ENCODE measurements at places on chromosomes 5 and 9.

- DNase-seq = no peak
These were observed 8.8 kb downstream of the LHFPL2 start for GRCh38 chr5:78639791-78640190.

- no peak for DNase-seq
These were observed 138.1 kb downstream of the TSSK1B start for GRCh38 chr5:113296676-113297075.

- DNase-seq = no peak
These were observed 1.2 kb upstream of the BTF3 start for GRCh38 chr5:73496984-73497457.

- DNase-seq = no peak
These were observed 24.7 kb downstream of the PSIP1 start for GRCh38 chr9:15485836-15486666.

- no peak for DNase-seq
These were observed 29.0 kb upstream of the SSBP2 start for GRCh38 chr5:81779916-81780266.

GRCh38 chr5:372556-372995 is 51.1 kb downstream of the AHRR start:
- no peak for DNase-seq

DNA sequence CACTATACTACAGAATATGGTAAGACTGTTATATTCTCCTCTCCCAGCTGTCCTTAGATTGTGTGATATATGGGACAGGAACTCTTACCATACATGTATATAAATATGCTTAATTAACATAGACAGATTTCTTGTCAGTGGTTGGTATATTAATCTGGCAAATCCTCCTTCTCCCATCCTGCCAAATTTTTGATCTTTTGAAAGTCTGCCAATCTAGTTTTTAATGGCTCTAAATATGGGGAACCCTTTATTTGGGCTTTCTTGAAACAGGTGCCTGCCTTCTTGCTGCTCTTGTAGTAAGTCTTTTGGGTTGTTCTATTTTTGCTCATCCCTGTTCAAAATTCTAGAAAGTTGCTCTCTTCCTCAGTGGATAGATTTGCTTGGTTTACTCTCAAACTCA is 63.5 kb downstream of the SPATA31D1 start:
- DNase-seq = no peak

DNA sequence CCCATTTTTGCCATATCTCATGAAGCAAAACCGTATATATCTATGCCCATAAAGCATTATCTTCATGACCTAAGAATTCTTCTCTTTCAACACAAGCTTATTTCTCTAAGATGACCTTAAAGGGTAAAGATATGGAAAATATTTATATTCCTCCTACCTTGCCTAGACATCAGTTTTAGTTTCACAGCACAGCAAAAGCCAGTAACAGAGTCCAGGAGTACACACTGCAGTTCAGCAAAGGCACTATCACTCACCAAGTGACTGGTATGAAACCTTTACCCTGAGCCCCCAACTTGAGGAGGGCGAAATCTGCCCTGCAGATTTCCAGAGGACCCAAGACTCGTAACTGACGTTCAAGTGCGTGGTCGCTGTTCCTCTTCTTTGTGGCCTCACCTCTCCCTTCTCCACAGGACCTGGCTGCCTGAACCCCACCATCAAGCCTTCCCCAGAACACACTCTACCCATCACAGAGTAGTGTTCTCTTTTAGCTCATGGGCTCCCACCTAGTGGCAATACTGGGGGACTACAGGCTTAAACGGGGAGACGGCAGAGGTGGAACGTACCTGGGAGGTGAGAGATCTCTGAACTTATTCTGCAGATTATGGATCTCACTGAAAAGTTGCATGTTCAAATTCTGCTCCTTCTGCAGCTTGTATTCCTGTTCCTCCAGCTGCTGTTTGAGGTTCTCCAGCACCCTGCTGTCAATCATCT is 141.0 kb downstream of the CDK5RAP2 start:
- DNase-seq = no peak

DNA sequence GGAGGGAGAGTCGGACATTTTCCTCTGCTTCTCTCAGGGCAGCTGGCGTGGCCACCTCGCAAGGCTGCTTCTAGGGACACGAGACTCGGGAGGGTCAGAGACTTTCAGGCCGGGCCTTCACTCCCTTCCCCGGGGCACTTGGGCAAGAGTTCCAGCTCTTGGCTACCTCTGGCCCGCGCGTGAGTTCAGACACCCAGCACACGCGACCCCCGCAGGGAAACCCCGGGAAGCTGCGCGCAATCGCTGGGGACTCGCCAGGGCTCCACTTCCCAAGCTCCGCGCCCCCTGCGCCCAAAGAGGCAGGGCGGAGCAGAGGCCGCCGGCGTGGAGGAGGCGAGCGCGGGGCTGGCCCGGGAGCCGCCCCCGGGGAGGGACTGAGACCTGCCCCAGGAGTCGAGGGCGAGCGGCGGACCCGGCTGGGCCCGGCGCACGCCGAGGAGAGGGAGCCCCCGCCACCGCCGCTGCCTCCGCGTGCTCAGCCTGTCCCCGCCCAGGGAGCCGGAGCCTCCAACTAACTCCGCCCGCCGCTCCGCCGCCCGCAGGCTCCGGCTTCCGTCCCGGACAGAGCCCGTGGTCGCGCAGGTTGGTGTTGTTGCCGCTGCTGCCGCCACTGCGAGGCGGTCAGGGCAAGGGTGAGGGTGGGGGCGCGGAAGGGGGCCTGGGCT is at the start of gene PAM:
Gene PAM, plus strand, starts transcription at position 539 of the 665 bp plus-strand sequence. CDS start 110,891 bp downstream, outside the sequence.
- DNase-seq = peak; percentile 68

DNA sequence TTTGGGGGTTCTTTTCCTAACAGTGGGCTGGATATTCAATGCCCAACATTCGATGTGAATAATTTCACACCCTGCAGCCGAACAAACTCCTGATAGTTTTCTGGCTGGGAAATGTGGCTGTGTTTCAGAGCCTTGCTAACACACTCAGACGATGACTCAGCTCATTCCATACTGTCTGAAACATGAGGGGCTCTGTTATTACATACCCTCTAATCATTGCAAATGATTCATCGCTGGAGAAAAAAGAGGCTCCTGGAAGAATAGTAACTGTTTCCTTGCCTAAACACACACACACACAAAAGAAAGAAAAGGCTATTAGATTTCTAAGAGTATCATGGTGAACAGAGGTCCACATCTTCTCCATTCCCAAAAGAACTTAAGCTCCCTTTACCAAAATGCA is 75.8 kb downstream of the OXCT1 start:
- DNase-seq = no peak

DNA sequence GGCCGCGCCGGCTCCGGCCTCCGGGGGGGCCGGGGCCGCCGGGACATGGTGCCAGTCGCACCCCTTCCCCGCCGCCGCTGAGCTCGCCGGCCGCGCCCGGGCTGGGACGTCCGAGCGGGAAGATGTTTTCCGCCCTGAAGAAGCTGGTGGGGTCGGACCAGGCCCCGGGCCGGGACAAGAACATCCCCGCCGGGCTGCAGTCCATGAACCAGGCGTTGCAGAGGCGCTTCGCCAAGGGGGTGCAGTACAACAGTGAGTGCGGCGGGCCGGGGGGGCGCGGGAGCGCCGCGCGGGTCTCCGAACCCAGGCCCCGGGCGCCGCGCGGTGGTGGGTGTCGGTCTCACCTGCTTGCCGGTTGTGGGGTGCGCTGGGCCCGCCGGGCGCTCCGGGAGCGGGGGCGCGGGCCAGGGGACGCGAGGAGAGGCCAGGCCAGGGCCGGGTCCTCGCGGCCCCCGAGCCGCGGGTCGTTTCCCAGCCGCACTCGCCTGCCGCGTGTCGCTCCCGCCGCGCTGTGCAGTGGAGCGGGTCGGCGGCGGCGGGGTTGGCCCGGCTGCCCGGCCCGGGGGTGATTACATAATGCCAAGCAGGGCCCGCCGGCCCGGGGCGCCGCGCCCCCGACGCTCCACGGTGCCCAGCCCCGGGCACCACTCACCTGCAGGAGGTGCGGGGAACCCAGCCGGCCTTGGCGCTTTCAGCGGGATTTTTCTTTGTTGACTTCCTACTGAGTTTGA is 492 bp downstream of the RABL6 start:
- peak; percentile 46 for DNase-seq

- DNase-seq = no peak
These were observed 74.3 kb downstream of the AMBP start for GRCh38 chr9:114003758-114004157.

DNA sequence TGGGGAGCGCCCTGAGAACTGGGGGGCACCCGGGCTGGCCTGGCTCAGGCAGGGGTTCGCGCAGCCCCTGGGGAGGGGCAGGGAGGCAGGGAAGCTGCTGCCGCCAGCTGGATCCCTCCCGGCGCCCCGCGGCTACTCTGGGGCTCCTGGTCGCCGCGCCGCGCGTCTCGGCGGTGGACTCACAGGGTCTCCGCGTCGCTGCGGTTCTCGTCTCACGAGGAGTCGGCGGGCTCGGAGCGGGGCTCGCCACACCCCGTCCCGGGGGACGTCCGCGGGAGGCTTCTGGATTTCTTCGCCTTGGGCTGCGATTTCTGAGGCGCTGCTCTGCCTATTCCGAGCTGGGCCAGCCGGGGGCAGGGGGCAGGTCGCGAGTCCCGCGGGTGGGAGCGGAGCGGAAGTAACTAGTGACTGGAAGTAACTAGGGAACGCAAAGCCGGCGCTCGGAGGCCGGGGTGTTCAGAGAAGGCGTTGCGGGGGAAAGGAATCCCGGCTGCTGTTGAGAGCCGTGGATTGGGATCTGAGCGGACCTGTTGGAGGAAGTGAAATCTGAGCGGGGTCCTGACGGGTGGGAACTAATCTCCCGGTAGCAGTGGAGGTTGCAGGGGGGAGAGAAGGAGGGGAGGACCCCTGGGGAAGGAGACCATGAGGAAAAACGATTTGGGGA is 511 bp downstream of the CYSTM1 start:
- DNase-seq = peak; percentile 59
